8988T (cell line): ENCODE measurements at places on chromosomes 4 and X.

GRCh38 chr4:57211131-57211530, 100.9 kb upstream of the IGFBP7 start:
- DNase-seq = no peak

DNA sequence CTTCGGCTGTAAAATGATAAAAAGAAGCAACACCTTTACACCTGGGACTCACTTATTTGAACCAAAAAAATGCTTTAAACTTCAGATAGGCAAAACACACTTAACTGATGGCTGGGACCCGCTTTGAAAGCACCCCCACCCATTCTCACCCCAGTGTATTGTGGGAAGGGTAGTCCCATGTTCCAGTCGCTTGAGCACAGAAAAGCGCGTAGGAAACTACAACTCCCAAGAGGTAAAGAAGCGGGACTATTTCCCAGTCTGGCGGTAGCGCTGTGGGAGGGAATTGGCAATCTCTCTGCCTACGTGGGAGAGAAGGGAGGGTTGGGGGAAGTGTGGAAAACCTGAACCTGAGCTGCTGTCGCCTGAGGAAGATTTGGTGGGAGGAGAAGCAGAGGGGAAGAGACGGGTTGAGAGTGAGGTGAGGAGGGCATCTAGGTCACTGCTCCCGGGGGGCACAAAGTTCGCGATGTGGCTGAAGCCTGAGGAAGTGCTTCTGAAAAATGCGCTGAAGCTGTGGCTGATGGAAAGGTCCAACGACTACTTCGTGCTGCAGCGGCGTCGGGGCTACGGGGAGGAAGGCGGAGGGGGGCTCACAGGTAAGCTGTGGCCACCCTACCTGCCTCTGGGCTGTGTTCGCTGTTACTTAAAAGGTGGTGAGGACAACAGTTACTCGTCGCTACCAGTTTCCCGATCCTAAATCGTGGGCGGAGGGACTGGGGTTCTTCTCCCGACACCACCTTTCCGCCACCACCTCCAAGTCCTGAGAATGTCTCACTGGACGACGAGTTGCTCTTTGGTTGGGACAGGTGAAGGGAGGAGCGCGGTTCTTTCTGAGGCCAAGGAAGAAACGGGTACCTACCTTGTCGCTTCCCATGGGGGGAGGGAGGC, at the start of gene TBC1D8B:
TBC1D8B (plus strand) TSS at position 286 of the 888 bp plus-strand sequence; CDS start at position 467, 181 bp downstream.
- peak; percentile 4 for DNase-seq

- DNase-seq = no peak
Observed at GRCh38 chrX:41100200-41100599, 15.0 kb downstream of the USP9X start.

- DNase-seq = no peak
Observed at GRCh38 chr4:44046491-44046890, 402.1 kb downstream of the KCTD8 start.

DNA sequence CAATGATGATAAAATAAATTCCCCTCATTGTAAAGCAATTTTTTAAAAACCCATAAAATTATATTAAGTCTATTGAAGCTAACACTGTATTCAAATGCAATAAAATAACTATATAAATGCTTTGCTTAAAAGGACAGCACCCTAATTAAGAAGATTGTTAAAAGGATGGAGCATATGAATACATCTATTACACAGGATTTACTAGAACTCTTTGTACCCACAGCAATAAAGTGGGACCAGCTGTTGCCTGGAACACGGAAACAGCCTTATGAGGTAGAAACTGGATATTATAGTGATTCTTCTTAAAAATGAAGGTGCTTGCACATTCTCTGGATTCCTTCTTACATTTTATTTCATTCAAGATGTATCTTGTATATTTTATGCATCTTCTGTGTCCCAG, 298.7 kb upstream of the KLF3 start:
- DNase-seq = no peak

DNA sequence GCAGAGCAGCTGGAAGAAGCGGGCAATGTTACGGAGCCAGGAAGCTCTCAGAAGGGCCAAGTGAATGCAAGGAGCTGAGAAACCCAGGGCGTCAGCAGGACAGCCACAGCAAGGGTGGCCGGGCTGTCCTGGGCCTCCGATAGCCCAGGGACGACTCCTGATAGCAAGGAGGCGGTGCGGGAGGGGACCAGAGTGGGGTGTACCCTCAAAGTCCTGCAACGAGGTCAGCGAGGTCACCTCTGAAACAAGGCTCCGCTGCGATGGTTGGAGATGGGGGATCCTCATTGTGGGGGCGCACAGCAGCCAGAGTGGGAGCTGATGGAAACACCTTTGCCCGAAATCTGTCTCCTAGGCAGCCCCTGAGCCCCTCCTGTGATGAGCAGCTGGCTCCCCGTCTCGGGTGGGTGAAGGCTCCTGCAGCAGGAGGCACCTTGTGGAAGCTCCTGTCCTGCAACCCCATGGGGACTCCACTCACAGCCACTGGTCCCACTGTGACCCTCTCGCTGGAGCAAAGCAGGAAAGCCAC, 4.3 kb upstream of the CCNQ start:
- no peak for DNase-seq

DNA sequence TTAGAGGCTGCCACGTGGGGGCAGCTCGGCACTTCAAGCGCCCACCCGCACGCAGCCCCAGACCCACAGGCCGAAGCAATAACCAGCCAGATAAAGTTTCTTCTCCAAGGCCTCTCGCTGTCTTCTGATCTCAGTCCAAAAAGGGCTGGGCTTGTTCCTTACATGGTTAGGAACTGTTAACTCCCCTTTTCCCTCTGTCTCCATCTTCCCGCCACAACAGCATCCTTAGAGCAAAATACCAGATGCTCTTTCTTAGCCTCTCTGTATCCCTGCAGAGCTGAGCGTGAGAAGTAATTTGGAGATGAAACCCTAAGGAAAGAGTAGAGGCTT, 23.4 kb upstream of the KIAA1210 start:
- no peak for DNase-seq

DNA sequence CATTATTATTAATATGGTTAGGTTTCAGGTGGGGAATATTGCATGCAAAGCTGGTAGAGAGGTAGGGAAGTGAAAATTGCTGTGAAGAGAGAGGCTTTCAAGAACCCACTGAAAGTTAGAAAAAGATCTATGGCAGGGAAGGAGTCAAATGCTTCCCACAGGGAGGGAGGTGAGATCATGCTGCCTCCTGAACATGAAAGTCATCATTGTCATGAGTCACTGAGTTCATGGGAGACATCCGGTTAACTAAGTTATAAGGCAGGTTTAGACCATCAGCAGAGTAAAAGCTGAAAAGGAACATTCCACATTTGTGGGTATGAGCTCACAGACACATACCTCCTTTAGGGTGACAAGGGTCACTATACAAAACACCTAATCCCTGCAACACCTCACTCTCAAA, 16.2 kb downstream of the GATB start:
- DNase-seq = no peak

DNA sequence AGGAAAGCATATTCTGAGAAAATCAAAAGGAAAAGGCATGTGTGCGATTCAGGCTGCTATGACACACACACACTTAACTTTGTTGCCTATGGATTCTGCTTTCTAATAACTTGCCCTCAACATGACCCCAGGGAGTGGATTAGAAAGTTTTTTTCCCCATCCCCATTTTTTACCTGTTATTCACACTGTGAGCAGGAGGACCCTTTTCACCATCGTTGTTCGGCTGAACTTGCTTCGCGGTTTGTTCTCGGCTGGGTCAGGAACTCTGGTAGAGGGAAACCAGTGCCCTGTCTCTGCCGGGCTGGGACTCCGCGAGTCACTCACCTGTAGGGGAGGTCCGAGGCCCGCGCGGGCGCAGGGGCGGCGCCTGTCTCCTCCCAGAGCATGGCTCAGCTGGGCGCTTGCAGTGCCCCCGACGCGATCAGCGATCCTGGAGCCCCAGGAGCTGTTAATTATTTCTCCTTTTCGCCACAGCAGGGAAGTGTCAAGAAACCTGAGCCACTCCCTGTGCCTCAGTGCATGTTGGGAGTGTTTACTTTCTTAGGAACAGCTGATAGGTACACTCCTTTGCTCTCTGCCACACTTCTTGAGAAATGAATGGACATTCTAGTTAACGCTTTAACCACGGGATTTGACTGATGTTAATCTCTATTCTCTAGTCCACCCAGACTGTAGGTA, at the start of gene RASSF6:
RASSF6 (minus strand) TSS at position 322 of the 678 bp plus-strand sequence. CDS start 8,641 bp downstream, outside the sequence.
- no peak for DNase-seq

- DNase-seq = no peak
Observed at GRCh38 chr4:25913056-25913850, 767 bp upstream of the SMIM20 start.

- no peak for DNase-seq
Observed at GRCh38 chr4:20266215-20267082, 14.7 kb downstream of the SLIT2 start.

DNA sequence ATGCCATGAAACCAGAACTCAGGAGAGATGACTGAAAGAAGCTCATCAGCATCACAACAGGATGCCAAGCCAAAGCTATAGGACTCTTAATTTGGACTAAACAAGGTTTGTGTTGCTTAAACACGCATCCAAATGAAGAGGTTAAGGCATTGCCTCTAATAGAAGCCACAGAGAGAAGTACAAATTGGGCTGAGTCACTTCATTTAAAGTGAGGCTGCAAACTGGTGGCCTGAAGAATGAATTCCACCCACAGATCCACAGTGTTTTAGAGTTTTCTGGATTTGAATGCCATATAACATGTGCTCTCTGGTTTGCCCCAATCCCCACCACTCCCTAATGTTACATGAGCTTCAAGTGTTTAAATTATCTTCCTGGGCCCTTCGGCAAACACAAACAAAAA, 103.5 kb downstream of the FIP1L1 start:
- no peak for DNase-seq

GRCh38 chr4:134628066-134628465, 426.5 kb upstream of the PABPC4L start:
- DNase-seq = no peak

DNA sequence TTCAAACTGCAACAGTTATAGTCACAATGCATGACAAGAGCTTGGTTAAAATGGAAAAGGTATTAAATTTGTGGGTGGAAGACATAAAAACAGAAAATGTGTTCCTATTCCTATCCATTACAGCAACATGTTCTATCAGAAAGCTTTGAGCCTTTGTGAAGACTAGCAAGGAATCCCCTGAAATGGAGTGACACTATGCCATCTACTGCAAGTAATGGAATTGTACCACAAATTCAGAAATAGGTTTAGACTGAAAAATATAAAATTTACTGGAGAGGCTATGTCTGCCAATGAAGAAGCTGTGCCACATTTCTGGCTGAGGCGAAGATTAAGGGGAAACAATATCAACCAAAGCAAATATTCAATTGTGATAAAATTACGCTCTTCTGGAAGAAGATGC, 247.9 kb downstream of the ADAM29 start:
- no peak for DNase-seq

DNA sequence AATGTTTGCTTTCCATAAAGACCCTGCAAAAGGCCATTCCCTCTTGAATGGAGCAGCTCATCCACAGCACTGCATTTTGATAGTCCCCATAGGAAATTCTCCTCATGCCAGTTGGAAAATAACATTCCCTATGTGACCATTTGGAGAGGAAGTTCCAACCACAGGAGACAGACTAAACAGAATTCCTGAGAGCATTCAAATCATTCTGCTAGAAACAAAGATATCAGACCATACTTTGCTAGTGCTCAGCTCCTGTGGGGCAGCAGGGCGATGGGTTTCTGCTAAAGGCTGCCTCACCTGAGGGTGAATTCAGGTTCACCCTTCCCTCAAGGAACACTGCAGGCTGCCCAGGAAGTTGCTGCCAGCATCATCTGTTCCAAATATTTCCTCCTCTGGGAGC, 58.8 kb downstream of the LNX1 start:
- no peak for DNase-seq

- DNase-seq = no peak
Observed at GRCh38 chrX:133477986-133478385, 62.7 kb upstream of the GPC4 start.

DNA sequence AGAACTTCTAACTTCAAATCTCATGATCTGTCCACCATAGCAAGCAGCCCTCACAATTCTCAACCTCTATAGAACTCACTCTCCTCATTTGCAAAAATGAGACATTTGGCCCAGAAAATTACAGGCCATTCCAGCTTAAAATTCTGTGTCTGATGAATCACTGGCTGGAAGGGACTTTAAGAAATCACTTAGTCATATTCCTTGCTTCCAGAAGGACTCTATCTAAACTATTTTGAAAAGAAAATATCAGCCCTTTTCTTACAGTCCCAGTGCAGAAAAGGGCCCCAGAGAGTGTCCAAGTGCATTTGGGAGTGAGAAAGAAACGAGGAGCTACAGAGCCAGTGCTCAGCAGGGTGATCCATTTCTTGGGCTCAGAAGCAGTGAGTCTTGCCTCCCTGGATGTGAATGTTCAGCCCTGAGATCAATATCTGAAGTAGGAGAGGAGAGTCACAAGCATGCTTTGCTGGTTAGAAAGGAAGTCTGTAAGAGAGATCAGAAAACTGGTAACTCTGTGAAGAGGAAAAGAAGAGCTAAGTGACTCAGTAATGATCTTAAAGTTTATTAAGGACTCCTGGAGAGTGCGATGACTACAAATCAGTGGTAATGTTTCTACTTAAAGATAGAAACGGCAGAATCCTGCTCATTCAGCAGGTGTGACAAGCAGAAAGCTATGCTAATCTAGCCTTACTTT, 139.8 kb downstream of the PALLD start:
- DNase-seq = no peak

- no peak for DNase-seq
Observed at GRCh38 chrX:110163488-110163887, 154.4 kb downstream of the AMMECR1 start.

GRCh38 chr4:2416564-2417225, 1.8 kb downstream of the ZFYVE28 start:
- no peak for DNase-seq

DNA sequence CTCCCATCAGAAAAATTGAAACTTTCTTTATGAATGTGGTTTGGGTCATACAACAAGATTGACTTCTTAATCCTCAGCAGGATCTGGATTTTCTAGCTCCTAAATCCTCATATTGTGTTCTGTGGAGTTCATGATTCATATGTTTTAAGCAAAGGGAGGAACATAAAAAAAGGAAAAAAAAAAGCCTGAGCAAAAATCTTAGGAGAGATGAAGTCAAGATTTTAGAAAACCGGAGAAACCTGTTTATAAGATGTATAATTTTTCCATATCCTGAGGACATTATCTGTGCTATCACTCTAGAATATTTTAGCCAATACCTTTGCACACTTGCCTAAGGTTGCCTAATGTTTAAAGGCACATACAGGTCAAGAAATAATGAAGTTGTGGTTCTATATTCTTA, 7.0 kb upstream of the EREG start:
- no peak for DNase-seq

DNA sequence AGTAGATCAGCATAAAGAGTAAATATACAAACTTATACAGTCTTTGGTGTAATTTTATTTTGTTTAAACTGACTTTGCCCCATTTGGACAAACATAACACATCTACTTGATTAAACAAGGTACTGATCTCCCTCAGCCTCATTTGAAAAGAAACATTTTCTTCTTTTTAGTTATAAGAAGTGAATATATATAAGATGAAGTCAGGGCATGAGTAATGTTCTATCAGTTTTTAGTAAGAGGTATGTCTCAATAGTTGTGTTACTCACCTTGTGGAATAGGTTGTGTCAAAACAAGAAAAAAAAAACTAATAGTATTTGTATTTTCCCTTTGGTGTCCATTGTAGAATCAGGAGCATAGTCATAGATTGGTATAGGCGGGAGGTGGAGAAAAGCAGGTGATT, 327.4 kb downstream of the RPA4 start:
- no peak for DNase-seq
